ENCODE measurements at places on chromosomes 7 and 10.

GRCh38 chr7:157310676-157311185, 26.1 kb upstream of the DNAJB6 start:
- no peak for DNase-seq

GRCh38 chr7:44561481-44561880, 12.2 kb downstream of the DDX56 start:
- DNase-seq = no peak

DNA sequence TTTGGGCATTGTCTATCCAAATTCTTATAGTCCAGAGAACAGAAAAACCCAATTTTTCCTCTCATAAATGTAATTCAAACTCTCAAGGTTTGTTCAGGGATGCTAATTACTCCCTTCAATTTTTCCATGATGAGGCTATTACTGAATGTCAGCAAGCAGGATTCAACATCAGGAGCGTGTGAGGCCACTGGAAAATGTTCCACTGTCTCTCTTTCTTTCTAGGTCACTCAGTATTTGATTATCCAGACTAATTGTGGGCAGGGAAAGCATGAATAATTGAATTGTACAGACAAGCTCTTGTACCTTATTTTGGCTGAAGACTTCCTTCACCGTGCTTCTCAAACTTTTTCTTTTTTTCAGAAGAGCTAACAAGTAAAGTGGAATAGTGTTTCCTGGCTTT, 30.7 kb downstream of the THNSL1 start:
- DNase-seq = no peak

DNA sequence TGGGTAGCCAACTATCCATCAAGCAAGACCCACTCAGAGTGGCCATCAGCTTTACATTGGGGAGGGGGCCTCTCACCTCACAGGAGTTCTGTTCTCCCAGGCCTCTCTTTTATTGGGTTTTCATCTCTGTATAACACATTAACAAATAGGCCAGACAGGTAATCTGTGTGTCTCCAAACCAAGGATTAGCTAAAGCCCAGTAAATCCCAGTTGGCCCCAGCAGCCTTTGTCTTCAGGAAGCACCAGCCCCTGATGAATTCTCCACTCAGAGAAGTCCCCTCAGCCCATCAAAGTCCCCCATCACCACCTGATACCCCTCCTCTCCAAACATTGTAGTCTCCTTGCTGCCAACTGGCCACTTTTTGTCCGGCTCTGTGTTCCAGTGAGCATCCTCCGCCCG, 16.9 kb upstream of the SLF2 start:
- no peak for DNase-seq

DNA sequence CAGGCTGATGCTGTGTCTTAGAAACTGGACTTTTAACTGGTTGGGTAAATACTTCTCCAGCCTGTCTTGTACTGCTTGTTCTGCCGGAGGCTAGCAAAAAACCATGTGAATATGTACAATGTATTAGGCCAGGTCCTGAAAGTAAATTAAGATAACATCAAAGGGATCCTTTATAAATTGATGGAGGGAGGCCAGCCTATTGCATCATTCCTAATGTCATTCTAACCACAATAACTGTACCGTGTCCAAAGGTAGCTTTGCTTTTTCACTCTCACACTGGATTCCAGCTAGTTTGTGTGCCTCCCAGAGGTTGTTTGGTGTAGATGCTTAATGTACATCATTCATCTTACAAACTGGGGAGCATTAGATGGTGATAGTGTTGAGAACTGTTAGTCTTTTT, 91.2 kb upstream of the SEM1 start:
- DNase-seq = no peak

DNA sequence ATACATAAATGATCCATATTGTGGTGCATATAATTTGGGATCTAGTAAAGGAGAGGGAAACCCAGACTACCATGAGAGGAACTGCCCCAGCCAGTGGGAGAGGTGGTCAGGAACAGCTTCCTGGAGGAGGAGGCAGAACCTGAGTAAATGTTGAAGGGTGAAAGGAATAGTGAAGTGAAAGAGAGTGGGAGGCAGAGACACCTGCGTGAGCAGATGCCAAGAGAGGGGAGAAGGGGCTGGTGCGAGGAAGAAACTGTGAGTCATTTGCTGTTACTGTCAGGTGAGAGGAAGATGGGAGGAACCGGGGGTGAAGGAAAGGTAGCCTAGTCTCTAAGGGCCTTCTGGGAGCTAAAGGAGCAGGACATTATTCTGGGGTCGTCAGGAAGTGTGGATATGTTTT, 294.8 kb downstream of the GRID1 start:
- no peak for DNase-seq

- DNase-seq = no peak
These were observed 134.9 kb downstream of the ADRA2A start for GRCh38 chr10:111211706-111212105.

- no peak for DNase-seq
These were observed 24.9 kb downstream of the NUDT1 start for GRCh38 chr7:2266911-2267310.

DNA sequence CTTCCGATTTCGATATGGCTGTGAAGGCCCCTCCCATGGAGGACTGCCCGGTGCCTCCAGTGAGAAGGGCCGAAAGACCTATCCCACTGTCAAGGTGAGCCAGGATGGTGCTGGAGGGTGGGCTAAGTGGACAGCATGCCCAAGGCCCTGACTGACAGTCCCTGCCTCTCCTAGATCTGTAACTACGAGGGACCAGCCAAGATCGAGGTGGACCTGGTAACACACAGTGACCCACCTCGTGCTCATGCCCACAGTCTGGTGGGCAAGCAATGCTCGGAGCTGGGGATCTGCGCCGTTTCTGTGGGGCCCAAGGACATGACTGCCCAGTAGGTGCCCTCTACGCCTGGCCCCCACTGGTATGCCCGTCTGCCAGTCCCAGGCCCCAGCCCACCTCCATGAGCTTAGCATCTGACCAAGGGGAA, 1.2 kb downstream of the NFKB2 start:
- no peak for DNase-seq

DNA sequence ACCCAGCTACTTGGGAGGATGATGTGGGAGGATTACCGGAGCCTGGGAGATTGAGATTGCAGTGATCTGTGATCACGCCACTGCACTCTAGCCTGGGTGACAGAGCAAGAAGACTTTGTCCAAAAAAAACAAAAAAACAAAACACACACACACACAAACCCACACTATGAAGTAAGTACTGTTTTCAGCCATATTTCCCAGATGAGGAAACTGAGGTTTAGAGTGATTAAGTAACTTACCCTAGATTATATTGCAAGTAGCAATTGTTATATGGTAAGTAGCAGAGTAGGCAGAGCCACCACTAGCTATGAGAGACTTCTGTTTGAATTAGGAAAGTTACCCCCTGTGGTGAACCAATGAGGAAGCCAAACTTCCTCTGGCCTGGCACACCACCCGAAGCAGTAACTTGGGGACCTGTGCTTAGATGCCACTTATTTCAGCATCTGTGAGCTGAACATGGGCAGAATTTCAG, 61.9 kb downstream of the MCU start:
- DNase-seq = no peak

DNA sequence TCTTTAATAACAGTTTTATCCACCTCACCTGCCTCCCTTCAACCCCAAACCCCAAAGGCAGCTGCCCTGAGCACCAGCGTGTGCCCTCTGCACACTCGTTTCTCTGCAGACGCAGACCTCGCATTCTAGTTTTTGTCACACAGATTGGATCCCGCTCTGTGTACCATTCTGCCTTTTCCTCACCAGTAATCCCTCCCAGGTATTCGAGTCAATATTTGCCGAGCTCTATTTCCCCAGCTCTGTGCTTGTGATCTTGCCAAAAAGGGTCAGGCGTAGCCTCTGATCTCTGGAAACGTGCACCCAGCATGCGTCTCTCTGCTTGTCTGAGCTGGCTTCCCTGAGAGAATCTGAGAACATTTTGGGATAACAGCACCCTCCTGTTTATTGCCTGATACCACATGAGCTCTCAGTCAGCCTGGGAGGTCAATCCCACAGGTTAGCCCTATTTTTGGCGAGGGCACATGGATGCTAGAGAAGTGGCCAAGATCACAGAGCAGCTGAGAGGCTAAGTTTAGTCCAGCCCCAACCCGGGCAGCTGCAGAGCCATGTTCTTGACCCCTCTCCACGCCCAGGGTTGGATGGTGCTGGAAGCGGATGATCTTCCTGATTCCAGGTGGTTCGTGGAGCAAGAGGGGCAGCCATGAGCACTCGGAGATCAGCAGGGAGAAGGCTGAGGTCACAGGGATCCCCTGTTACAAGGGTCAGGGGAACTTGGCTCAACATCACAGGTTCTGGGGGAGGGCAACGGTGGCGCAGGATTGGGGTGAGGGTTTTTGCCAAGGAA, 29.1 kb downstream of the FOXL3 start:
- no peak for DNase-seq

GRCh38 chr10:80457554-80458262, 3.6 kb downstream of the TSPAN14 start:
- no peak for DNase-seq

- no peak for DNase-seq
These were observed 21.8 kb downstream of the NET1 start for GRCh38 chr10:5434017-5434753.

- DNase-seq = no peak
These were observed 42.0 kb downstream of the ZNF467 start for GRCh38 chr7:149731207-149731955.
